Pulmonary artery endothelial cell (primary cell): ENCODE measurements at places on chromosomes 2 and 18. TPM values are rescaled to one million over a fixed set of nuclear protein-coding genes. Genes with fewer than 3 reads are reported as not detected.

DNA sequence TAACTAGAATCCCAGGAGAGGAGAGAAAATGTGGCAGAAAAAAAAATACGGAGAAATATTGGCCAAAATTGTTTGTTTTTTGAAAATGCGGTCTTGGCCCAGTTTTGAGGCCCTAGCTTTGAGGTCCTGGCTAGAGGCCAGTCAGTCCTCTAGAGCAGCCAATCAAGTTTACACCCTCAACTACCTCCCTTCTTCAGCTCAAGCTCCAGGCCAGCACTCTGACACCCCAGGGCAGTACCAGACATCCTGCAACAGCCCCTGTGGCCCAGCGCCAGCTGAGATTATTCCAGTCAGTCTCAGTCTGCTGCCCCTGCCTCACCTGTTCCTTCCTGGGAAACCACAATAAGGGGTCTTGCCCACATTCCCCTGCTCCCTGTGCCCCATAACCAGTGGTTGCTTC lies 107.7 kb downstream of the UGGT1 start:
- DNase-seq, result no peak

DNA sequence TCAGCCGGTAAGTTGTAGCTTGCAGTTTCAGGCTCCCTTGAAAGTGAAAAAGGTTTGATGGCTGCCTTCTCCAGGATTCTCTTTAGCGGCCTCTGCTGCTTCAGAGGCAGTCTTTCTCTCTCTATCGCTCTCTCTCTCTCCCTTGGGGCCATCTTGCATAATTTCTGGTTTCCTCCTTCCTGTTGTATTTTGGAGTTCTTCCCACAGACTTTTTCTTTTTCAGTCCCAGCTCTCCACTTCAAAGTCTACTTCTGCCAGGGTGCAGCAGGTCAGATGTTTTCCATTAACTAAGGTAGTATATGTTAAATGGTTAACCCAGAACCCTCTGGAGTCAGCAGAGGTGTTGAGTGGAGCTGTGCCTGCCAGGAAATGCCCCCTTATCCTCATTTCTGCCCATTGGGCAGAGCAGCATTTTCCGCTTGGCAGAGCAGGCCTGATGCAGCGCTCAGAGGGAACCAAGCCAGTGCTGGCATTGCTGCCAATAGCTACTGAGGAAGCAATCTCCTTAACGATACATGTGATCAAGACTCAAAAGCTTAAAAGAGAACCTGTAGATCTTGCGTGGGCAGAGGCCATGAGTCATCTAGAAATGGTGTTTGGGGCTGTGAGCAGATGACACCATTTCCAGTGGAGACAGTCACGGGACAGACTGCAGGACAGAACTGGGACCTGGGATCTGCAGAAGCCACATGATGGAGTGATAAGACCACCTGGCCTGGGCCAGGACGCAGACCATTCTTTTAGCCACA lies 20.8 kb downstream of the DBI start:
- DNase-seq, result no peak

GRCh38 chr2:52390651-52391050 lies 1358.7 kb upstream of the NRXN1 start:
- DNase-seq, result no peak

- no peak for DNase-seq
These were observed 209.4 kb upstream of the CXCR4 start for GRCh38 chr2:136327162-136327852.

- DNase-seq, result no peak
These were observed 330.6 kb upstream of the PIK3C3 start for GRCh38 chr18:41624460-41624859.

DNA sequence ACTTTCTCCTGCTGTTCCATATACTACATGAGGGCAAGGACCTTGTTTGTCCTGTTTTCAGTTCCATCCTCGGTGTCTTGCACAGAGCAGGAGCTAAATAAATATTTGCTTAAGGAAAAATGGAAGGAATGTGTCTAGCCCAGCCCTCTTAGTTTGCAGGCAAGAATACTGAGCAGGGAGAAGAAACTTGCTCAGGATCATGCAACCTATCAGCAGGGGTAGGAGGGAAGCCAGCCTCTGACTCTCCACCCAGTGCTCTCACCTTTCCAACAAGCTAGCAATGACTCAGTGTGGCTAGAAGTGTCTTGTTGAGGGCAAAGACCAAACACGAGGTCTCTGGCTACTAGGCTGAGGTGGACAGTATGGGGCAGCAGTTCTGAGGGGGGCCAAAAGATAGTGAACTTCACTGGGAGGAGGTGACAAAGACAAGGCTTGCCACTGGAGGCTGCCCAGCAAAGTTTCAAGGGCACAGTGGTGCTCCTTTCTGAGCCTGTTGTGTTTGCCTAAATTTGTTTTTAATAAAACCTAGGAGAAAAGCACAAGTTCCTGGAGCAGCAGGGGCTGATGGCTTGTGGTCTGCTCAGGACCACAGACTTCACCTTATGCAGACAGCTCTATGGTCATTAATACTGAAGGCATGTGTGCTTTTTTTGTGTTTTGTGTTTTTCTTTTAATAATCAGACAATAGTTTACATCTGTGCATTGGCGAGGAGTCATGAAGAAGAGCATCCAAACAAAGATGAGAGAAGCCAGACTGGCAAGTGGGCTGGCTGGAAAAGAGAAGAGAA lies 49.1 kb upstream of the CTAGE1 start:
- DNase-seq, result no peak

GRCh38 chr2:147161746-147162145 lies 683.1 kb upstream of the ACVR2A start:
- no peak for DNase-seq

GRCh38 chr2:237043866-237044265 lies 41.8 kb upstream of the COPS8 start:
- DNase-seq, result no peak

GRCh38 chr2:27121906-27122305 lies 1.7 kb upstream of the ABHD1 start:
- DNase-seq, result no peak

- DNase-seq, result no peak
These were observed 91.4 kb upstream of the BCL2L11 start for GRCh38 chr2:111029181-111029927.

- no peak for DNase-seq
These were observed 319.9 kb upstream of the SALL3 start for GRCh38 chr18:78659748-78660147.

DNA sequence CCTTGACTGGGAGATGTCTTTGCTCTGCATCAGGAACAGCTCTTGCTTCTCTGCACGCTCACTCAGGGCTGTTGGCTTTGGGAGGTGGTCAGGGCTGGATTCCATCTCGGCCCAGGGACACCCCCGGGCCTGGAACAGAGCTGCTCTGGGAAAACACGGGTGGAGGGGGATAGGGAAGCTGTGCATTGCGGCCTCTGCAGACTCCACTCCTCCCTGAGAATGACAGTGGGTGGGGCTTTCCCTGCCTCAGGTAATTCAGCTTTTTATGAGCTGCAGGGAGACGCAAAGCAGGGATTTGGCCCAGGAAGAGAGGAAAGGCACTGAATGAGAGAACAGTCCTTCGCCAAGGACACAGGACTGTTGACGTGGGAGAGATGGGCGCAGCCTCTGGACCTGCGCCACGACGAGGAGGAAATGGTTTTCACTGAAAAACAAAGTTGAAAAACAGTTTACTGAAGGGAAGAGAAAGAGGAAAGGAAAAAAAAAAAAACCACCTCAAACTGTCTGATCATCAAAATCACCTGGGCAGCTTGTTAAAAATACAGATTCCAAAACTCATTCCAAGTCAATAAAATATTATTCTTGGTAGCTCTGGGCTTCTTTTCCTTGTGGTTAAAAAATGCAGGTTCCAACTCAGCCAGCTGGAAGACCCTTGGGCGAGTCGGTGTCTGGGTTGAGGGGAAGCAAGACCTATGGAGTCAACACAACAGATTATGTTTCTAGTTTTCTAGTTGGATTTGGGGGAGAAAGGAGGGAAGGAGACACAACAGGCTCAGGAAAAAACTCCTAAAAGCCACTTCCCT lies 194.0 kb downstream of the ZFP36L2 start:
- no peak for DNase-seq

DNA sequence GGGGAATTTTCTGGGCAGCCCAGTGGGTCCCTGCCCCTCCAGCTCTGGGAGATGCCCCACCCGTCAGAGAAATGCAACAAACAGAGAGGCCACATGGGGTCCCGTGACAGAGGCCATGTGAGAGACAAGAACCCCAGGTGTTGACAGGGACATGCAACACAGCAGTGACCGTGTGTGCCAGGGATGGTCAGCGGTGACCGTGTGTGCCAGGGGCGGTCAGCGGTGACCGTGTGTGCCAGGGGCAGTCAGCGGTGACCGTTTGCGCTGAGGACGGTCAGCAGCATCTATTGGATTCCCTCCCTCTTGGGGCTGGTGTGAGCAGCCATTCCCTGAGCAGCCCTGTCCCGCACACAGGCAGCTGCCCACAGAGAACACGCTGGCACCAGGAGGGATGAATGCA lies 146.6 kb upstream of the OTOS start:
- no peak for DNase-seq

- DNase-seq, result no peak
These were observed 88.6 kb upstream of the FHL2 start for GRCh38 chr2:105487142-105488069.

The ICA1L gene
- 1.8 and 2.1 TPM in 2 replicates for total RNA-seq

The CNDP1 gene
- not detected in 2 replicates for total RNA-seq

The RASGRP3 gene
- total RNA-seq, result 15.7 and 21.8 TPM in 2 replicates

The TGFA gene
- 0.26 and 0.32 TPM in 2 replicates for total RNA-seq
